ENCODE measurements at places on chromosomes 6 and 20. TPM values are rescaled to one million over a fixed set of nuclear protein-coding genes. Genes with fewer than 3 reads are reported as not detected.

Gene COQ3
- total RNA-seq = 4.0 TPM

Gene FAXC
- 0.34 TPM for total RNA-seq

Gene DEF6
- 0.88 TPM for total RNA-seq

Gene PGBD1
- 10.2 TPM for total RNA-seq

Gene KIF25
- total RNA-seq = not detected

Gene RWDD2A
- total RNA-seq = 4.4 TPM

Gene AVP
- total RNA-seq = not detected

All from dermis blood vessel endothelial cell (primary cell).